ENCODE measurements at places on chromosomes 7 and 10.

DNA sequence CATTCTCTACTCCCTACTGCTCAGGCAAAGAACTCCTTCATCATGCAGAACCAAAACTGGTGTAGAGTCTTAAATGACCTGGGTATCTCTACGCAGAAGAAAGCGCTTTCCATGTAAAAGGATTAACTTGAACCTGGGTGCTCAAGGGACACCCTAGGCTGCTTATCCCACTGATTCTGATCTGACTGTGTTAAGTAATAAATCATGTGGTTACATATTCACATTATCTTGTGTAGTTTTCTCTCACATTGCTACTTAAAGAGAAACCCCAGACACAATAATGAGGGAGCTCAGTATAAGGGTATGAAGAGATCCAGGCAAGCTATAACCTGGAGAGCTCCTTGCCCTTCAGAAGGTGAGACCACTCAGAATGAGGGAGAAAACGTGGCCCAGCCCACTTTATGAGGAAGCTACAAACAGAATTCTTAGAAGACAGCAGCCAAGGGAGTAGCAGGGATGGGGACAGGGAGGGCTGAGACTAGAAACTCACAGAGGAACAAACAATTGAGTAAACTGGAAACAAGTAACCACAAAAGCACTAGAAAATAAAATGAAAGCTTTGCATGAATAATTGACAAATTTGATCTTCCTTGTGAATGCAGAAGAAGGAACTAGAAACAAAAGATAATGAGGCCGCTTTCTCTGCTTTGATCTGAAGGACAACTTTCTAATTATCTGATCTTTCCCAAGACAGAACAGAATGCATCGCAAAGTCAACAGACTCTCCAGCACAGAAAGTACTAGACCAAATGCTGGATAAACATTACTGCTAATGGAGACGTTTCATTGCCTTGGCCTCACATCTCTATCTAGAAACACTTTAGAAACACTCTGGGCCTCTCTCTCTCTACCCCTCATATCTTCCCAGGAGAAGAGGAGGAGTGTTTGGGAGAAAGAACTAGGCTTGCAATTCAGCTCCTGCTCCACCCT is 76.1 kb downstream of the LRRC17 start:
- peak; percentile 46 for DNase-seq

DNA sequence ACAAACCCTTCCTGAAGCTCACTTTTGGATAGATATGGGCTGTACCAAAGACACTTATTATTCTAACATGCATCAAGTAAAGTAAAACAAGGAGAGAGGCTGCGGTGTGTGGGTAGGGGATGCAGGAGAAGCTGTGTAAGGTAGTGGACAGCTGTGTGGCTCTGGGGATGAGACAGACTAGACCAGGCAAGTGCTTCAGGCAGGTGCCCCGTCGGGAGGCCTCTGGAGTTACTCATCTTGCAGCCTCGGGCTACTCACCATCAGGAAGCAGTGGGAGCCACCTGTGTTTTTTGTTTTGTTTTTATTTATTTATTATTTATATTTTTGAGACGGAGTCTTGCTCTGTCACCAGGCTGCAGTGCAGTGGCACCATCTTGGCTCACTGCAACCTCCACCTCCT is 49.3 kb upstream of the NCAPG2 start:
- no peak for DNase-seq

DNA sequence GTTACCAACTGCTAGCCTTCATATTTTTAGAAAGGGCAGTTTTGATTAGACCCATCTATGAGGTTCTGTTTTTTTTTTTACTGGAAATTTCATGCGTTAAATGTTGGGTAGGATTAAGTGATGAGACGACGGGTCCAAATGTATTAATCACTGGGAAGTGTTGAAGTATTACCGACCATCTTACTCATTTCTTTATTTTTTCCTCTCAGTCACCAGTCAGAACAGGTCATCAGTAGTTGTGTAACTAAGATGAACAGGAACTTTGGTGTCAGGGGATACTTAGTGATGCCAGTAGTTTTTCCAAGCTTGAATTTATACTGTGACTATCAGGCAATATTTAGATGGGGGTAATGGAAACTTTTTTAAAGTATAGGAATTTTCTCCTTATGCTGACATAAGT is 14.2 kb downstream of the TFAM start:
- DNase-seq, result peak; percentile 61

- DNase-seq, result no peak
These were observed 31.1 kb downstream of the CPVL start for GRCh38 chr7:29115130-29115687.

- DNase-seq, result peak; percentile 43
These were observed 20.0 kb upstream of the CRYGN start for GRCh38 chr7:151459726-151460473.

DNA sequence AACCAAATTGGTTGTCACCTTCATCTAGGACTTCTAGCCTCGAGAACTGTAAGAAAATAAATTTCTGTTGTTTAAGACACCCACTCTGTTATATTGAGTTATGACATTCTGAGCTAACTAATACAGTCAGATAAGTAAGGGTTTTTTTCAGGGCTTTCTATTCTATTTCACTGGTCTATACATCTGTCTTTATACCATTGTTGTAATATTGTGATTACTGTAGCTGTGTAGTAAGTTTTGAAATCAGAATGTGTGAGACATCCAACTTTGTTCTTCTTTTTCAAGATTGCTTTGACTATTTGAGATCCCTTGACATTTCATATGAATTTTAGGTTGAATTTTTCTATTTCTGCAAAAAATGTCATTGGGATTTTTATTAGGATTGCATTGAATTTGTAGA is 7.5 kb downstream of the IFIT1 start:
- peak; percentile 79 for DNase-seq

GRCh38 chr10:126135177-126135576 is 238.8 kb downstream of the FANK1 start:
- DNase-seq, result no peak

DNA sequence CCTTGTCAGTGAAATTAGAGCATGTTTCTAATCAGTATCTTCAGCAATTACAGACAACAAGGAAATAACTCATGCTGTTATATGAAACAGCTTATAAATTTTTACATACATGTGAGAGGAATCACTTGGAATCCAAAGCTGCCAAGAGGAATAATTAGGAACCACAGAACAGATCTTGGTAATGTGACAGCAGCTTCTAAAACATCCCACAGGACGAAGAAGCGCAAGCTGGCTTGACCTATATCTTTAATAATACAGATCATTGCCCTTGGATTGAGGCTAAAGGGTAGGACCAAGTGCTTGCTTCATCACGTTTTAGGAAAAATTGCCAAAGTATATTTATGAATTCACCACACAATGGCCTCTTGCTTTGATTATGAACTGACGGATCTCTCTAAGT is 869.8 kb downstream of the LRMDA start:
- DNase-seq, result no peak

- DNase-seq, result no peak
These were observed 128.0 kb downstream of the HGF start for GRCh38 chr7:81641873-81642272.

- DNase-seq, result peak; percentile 11
These were observed 17.5 kb downstream of the ATP6V1F start for GRCh38 chr7:128879939-128880746.

- no peak for DNase-seq
These were observed 42.1 kb downstream of the SEMA3D start for GRCh38 chr7:85144771-85145170.

DNA sequence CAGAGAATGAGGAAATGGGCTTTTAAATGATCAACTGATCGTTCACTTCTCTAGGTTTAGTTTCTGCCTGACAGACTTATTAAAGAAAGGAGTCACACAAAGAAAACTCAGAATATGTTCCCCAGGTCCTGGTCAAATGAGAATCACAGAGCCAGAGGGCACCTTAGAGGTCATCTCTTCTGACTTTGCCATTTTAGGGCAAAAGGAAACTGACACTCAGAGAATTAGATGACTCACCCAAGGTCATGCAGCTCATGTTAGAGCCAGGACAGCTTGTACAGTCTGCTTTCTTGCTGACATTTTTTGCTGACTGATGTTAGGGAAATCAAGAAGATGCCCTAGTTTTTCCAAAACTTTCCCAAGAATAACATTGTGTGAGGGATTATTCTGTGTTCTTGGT is 312.7 kb upstream of the SP8 start:
- no peak for DNase-seq

- no peak for DNase-seq
These were observed 33.5 kb downstream of the ANXA8 start for GRCh38 chr10:47450442-47450841.

- peak; percentile 88 for DNase-seq
These were observed 45.5 kb upstream of the PRSS1 start for GRCh38 chr7:142703655-142704305.

- DNase-seq, result no peak
These were observed 282.5 kb downstream of the INHBA start for GRCh38 chr7:41420421-41420820.

DNA sequence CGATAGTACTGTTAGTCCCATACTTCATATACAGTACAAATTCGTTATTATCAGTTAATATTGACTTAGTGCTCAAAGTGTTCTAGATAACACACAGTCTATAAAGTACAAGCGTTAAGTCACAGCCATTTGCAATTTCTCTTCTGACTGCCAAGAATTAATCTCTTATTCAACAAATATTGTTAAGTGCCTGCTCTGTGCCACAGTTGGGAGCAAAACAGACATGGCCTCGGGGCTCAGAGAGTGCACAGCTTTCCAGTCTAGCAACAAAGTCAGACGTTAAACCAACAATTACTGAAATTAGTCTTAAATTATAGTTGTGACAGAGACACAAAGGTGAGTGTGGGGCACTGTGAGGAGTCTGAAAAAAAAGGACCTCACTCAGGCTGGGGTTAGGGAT is 113.0 kb upstream of the DPP6 start:
- no peak for DNase-seq

DNA sequence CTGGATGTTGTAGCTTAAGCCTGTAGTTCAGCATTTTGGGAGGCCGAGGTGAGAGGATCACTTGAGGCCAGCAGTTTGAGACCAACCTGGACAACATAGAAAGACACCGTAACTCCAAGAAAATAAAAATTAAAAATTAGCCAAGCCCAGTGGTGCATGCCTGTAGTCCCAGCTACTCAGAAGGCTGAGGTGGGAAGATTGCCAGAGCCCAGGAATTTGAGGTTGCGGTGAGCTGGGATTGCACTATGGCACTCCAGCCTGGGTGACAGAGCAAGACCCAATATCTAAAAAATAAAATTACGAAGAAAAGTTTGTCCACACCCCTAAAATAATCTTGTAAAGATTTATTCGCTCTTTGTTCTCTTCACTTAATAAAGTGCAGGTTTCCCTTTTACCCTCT is 951.0 kb downstream of the TYW1 start:
- no peak for DNase-seq

GRCh38 chr10:5445006-5445405 is 32.6 kb downstream of the NET1 start:
- DNase-seq, result no peak

DNA sequence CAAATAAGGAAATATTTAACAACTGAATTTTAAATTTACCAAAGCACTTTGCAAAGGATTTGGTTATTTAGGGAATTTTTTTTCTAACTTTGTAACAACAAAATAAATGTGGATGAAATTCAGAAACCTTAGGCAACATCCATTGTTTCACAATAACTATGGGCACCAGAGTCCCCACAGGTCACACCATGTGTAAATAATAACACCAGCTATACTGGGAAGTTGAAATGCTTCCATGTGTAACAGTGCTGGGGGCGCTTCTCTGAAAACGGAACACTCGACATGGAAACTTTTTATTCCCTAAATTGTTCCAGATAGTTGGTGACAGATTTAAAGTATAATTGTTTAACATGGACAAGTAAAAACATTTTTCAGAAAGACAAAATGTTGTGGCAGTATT is 818.6 kb downstream of the TNS3 start:
- no peak for DNase-seq

DNA sequence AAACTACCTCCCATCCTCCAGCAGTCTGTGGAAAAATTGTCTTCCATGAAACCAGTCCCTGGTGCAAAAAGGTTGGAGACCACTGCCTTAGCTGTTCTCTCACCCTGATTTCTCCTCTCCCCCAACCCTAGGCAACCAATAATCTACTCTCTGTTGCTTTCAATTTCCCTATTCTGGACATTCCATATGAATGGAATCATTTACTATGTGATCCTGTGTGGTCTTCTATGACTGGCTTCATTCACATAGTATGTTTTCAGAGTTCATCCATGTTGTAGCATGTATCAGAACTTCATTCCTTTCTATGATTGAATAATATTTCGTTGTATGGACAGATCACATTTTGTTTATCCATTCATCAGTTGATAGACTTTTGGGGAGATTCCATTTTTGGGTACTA is 38.3 kb upstream of the DLG5 start:
- DNase-seq, result no peak

GRCh38 chr7:106064771-106065574 is 47.1 kb downstream of the SYPL1 start:
- peak; percentile 14 for DNase-seq

GRCh38 chr7:129431911-129432643 is 2.2 kb upstream of the STRIP2 start:
- DNase-seq, result no peak

GRCh38 chr10:130389906-130390305 is 253.7 kb downstream of the GLRX3 start:
- DNase-seq, result no peak

- DNase-seq, result no peak
These were observed 133.8 kb downstream of the PON1 start for GRCh38 chr7:95190515-95190914.

DNA sequence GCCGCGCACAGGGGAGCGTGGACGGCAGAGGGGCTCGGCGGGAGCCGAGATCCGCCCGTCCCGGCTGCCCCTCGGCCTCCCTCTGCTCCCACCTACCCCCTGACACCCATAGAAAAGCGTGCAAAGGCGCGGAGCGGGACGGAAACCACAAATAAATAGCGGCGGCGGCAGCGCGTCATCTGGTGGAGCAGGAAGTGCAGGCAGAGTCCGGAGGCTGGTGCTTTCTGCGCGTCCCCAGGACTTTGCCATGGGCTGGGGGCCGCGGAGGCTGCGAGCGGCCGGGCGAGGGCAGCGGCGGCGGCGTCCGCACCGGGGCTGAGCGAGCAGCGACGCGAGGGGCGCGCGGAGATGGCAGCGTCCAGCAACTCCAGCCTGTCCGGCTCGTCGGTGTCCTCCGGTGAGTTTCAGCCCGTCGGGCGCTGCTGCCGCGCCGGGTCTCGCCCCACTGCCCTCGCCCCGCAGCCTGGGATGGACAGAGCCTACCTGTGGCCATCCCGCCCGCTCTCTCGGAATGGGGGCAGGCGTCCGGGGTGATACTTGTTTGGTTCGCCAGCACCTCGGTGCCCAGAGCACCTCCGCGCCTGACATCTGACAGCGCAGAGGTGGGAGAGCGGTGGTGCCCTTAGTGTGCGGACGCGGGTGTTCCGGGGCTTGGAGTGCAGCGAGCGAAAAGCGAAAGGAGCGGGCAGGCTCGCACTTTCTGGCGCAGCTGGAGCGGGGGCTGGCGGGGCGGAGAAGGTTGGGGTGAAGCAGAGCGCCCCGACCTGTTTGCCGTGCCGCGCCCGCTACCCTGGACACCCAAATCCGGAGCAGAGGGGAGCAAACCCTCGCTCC is at the start of gene CHN2:
Gene CHN2 (plus strand): TSS at position 182 of the 834 bp plus-strand sequence.
- DNase-seq, result peak; percentile 37

DNA sequence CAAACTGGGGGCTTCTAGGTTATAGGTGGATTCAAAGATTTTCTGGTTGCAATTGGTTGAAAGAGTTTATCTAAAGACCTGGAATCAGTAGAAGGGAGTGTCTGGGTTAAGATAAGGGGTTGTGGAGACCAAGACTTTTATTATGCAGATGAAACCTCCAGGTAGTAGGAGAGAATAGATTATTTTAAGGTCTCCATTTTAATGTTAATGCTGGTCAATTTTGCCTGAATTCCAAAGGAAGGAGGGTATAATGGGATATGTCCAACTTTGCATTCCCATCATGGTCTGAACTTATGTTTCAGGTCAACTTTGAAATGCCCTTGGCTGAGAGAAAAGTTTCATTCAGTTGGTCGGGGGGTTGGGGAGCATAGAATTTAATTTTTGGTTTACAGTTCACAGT is 44.3 kb upstream of the SEMA3E start:
- no peak for DNase-seq
